Naive thymus-derived CD8-positive, alpha-beta T cell (primary cell): ENCODE measurements at places on chromosomes 7 and 10.

GRCh38 chr7:94289071-94289470 is 105.6 kb upstream of the COL1A2 start:
- H3K4me3 ChIP-seq = no peak overlapping the region
- H3K4me1 ChIP-seq = no peaks in the 10 kb centered on the region
- no peak for DNase-seq
- H3K27me3 ChIP-seq = peaks cover 11% of the 10 kb centered on the region
- no peaks in the 10 kb centered on the region for H3K36me3 ChIP-seq

GRCh38 chr10:50392966-50393718 is 141.8 kb upstream of the ASAH2 start:
- H3K4me1 ChIP-seq = peaks cover 40% of the 10 kb centered on the region
- H3K4me3 ChIP-seq = no peak overlapping the region

- no peak overlapping the region for H3K4me3 ChIP-seq
- no peaks in the 10 kb centered on the region for H3K27me3 ChIP-seq
- no peak overlapping the region for H3K27ac ChIP-seq
- DNase-seq = no peak
- H3K36me3 ChIP-seq = no peaks in the 10 kb centered on the region
- H3K4me1 ChIP-seq = no peaks in the 10 kb centered on the region
These were observed 72.1 kb upstream of the SEC61G start for GRCh38 chr7:54831046-54831643.

- H3K4me3 ChIP-seq = no peak overlapping the region
- H3K36me3 ChIP-seq = peaks cover 24% of the 10 kb centered on the region
- H3K27me3 ChIP-seq = no peaks in the 10 kb centered on the region
- H3K27ac ChIP-seq = no peak overlapping the region
- peaks cover 46% of the 10 kb centered on the region for H3K4me1 ChIP-seq
- DNase-seq = no peak
These were observed 20.7 kb downstream of the RBM28 start for GRCh38 chr7:128323040-128323439.

GRCh38 chr7:107212725-107213124 is 43.9 kb downstream of the HBP1 start:
- H3K27me3 ChIP-seq = no peaks in the 10 kb centered on the region
- no peak overlapping the region for H3K4me3 ChIP-seq
- no peak overlapping the region for H3K27ac ChIP-seq
- DNase-seq = no peak
- no peaks in the 10 kb centered on the region for H3K4me1 ChIP-seq

GRCh38 chr7:16210171-16210570 is 211.2 kb downstream of the CRPPA start:
- no peak overlapping the region for H3K27ac ChIP-seq
- H3K4me1 ChIP-seq = no peaks in the 10 kb centered on the region
- no peaks in the 10 kb centered on the region for H3K27me3 ChIP-seq
- no peak for DNase-seq
- no peak overlapping the region for H3K4me3 ChIP-seq
- H3K36me3 ChIP-seq = no peaks in the 10 kb centered on the region

DNA sequence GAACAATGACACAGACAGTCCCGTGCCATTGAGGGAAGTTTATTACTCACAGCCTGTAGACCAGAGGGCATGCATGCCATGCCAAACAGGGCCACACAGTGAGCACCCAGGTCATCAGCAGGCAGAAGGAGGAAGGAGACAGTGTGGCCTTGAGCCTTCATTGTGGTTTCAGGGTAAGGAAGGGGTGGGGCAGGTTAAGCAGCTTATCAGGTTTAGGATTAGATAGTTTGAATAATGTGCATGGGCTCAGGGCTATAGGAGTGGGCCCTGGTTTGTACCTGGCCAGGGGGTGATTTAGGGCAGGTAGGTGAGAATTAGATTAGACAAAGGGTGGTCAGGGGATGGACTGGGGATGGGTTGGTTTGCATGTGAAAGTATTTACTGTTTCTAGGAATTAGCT is 67.9 kb downstream of the ADCY1 start:
- peaks cover 20% of the 10 kb centered on the region for H3K27me3 ChIP-seq
- H3K27ac ChIP-seq = no peak overlapping the region
- no peaks in the 10 kb centered on the region for H3K4me1 ChIP-seq
- no peak overlapping the region for H3K4me3 ChIP-seq
- DNase-seq = no peak

DNA sequence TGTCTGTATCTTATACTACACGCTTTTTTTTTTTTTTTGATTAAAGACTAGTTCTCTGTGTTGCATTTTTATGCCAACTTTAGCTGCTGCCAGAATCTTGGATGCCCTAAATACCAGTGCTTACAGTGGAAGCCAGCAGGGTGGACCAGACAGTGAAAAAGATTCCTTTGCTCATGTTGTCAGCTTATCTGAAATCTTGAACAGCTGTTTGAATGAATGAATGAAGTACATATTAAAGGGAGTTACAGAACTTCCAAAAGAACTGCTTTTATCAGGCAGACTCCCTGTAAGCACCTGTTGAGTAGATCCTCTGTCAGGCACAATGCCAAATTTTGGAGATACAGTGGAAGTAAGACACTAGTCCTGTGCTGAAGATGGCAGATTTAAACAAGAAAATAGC is 184.9 kb downstream of the PPP1R9A start:
- peaks cover 1% of the 10 kb centered on the region for H3K4me1 ChIP-seq
- no peaks in the 10 kb centered on the region for H3K27me3 ChIP-seq
- H3K4me3 ChIP-seq = no peak overlapping the region
- H3K27ac ChIP-seq = no peak overlapping the region

DNA sequence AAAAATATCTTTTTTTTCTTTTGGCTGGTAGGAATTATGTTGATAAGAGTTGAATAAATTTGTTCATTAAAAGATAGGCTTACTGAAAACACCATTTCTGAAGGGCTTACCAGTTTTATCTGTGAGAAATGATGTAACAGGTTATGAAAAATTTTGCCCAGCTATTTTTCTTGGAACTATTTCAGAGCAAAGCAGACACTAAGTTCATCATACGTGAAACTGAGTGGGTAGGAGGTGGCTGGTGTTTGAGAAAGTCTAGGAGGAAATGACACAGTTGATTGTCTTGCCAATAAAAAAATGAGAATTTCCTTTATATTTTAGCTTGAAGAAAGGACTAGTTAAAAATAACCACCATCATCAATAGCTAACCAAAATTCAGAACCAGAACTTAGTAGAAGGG is 6.2 kb upstream of the MRC1 start:
- H3K4me3 ChIP-seq = no peak overlapping the region
- H3K27me3 ChIP-seq = peaks cover 9% of the 10 kb centered on the region
- no peak overlapping the region for H3K27ac ChIP-seq
- no peak for DNase-seq
- H3K36me3 ChIP-seq = no peaks in the 10 kb centered on the region

DNA sequence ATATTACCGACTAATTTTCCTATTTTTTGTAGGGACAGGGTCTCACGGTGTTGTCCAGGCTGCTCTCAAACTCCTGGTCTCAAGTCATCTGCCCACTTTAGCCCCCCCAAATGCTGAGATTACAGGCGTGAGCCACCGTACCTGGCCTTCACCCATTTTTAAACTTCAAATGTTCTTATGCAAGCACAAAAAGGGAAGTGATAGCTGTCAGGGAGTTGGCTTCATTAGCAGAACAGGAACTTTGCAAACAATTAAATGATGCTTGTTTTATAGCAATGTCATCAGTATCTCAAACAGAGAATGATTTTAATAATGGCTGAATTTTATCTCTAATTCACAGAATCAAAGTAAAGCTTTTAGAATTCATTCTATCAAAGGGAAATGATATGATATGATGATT is 49.8 kb upstream of the FAM171A1 start:
- H3K4me3 ChIP-seq = no peak overlapping the region
- H3K27ac ChIP-seq = no peak overlapping the region
- no peak for DNase-seq
- H3K4me1 ChIP-seq = no peaks in the 10 kb centered on the region
